Activated CD8-positive, alpha-beta memory T cell treated with anti-CD3 and anti-CD28 coated beads for 1 hour (primary cell): ENCODE measurements at places on chromosomes 16 and 17.

DNA sequence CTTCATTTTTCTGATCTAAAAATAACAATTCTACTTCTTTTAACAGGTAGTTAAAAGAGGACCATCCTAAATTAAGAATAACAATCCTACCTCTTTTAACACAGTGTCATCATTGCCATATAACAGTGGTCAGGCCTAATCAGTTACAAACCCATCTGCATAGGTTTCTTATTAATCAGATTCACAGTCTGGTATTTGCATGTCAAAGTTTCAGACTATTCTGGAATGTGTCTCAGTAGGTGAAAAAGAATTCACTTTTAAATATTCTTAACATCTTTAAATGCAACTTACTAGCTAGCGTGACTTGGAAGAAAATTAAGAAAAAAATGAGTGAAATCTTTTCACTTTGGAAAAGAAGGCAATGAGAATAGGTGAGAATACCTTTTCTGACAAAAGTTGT is 6.8 kb upstream of the KRT12 start:
- no peak for DNase-seq

- no peak for DNase-seq
Observed at GRCh38 chr16:22006636-22007035, 1.3 kb upstream of the MOSMO start.

DNA sequence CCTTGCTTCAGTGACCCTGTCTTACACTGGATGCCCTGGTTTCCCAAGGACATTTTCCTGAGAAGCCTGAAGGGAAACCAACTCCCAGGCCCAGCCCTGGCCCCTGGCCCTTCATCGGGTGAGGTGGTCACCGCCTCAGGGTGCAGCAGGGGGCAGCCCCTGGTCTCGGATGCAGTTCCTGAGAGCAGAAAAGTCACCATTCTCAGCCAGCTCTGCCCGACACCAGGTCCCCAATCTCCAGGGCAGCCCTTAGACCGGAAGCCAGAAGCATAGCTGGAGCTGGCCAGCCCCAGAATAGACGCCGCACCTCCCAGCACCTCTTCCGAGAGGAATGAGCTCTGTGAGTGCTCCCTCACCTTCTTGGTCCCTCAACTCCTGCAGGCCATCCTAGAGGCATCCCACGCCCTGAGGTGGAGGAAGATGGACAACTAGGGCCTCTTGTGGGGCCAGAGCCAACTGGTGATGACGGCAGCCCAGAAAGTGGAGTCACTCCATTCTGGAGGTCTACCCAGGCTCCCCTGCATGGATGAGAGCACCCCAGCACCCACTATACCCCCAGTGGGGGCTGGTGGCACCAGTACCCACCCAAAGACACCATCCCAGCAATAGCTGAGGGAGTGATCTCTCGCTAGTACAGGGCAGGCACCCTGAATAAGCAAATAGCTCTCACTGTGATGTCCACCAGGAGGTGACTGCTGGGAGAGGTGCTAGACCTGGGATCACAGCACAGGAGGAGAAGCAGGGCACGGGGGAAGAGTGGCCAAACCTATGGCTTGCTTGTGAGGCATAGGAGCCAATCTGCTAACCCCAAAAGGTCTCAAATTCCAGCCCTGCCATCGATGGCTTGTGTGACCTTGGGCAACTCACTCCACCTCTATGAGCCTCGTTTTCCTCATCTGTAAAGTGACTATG is 56.2 kb downstream of the TK2 start:
- no peak for DNase-seq

GRCh38 chr16:85148931-85149330 is 36.7 kb upstream of the CIBAR2 start:
- DNase-seq = no peak

- no peak for DNase-seq
Observed at GRCh38 chr16:23448392-23448791, 4.6 kb downstream of the COG7 start.

- DNase-seq = no peak
Observed at GRCh38 chr17:41800601-41801373, 11.0 kb downstream of the P3H4 start.

DNA sequence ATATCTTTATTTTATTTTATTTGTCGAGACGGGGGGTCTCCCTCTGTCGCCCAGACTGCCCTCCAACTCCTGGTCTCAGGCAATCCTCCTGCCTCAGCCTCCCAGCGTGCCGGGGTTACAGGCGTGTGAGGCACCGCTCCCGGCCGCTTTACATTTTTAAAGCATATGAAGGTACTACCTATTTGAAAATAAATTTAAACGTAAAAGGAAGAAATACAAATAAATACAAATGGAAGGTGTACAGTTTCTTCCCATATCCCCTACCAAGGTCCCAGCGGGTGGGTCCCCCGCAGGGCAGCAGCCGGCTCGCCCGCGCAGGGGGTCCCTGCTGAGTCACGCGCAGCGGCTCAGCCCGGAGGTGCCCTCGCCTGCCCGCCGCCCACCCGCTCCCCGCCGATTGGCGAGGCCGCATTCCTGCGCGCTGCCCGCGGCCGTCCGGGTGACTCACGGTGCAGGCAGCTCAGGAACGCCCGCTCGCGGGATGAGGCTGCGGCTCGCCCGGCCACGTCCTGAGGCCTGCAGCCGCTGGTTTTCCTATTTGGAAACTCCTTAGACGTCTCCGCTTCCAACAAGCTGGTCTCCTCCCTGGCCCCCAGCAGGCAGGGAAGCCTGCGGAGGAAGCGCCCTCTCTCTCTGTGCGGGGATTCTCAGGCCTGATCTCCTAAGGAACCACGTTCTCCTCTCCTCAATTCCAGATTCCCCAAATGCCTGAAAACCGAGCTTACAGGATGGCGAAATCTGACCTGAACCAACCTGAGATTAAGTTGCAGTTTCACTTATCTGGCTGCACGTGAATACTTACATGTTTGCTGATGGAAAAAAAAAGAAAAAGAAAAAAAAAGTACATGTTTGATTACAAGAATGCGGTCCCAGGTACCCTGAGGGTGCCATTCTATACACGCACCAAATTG is 54.8 kb upstream of the MAP3K14 start:
- no peak for DNase-seq

DNA sequence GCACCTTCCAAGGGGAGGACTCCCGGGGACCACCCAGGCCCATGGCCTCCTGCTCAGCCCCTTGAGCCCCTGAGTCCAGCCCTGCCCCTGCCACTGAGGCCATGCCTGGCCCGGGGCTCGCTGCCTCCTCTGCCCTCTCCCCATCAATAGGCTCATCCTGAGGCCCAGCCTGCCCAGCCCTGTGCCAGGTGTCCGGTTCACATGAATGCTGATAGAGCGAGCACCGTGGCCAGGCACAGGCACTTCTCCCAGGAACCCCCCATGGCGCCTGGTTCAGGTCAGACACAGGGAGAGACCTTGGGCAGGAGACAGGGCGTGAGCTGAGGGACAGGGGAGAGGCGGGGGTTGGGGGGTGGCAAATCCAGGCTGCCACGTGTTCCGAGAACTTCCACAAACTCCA is 2.8 kb upstream of the PVALEF start:
- no peak for DNase-seq

DNA sequence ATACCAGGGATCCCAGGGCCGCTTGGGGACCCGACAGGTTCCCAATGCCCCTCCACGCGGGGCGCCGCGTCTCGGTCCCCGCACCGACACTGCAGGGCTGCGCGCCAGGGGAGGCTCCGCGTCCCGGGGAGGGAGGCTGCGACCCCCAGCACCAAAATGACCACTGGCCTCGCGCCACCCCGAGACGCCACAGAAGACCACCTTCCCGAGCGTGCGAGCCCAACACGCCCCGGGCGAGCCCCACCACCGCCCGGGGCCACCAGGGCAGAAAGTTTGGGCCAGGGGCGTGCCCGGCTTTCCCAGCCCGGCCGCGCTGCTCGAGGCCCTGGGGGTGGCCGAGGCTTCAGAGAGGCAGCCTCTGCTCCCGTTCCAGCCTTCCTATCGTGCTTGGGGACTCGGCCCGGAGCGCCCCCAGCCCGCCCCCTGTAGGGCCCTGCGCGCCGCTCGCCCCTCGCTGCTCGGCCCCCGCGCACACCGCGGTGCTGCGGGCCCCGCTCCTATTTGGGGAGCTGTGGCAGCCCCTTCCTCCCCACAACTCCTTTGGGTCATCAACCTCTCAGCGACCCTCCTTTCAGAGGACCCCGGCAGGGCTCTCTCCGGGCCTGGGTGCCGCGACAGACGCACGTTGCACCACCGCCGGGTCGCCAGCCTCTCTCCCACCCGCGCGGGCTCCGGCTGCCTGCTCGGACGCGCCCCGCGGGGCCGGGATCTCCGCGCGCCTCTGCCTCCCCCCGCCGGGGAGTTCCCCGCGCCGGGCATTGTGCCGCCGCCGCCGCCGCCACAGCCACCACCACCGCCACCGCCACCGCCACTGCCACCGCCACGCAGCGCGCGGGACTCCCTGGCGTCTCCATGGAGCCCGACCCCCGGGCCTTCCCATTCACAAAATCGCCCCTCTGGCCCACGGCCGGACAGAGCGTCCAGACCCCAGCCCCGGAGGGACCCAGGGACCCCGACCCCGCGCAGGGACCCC is 892 bp downstream of the RBFOX3 start:
- no peak for DNase-seq

- DNase-seq = no peak
Observed at GRCh38 chr16:30954993-30955392, 2.6 kb upstream of the SETD1A start.

- DNase-seq = no peak
Observed at GRCh38 chr17:39538866-39539265, 68.9 kb downstream of the NEUROD2 start.

- DNase-seq = no peak
Observed at GRCh38 chr16:4115209-4115948, 863 bp downstream of the ADCY9 start.

DNA sequence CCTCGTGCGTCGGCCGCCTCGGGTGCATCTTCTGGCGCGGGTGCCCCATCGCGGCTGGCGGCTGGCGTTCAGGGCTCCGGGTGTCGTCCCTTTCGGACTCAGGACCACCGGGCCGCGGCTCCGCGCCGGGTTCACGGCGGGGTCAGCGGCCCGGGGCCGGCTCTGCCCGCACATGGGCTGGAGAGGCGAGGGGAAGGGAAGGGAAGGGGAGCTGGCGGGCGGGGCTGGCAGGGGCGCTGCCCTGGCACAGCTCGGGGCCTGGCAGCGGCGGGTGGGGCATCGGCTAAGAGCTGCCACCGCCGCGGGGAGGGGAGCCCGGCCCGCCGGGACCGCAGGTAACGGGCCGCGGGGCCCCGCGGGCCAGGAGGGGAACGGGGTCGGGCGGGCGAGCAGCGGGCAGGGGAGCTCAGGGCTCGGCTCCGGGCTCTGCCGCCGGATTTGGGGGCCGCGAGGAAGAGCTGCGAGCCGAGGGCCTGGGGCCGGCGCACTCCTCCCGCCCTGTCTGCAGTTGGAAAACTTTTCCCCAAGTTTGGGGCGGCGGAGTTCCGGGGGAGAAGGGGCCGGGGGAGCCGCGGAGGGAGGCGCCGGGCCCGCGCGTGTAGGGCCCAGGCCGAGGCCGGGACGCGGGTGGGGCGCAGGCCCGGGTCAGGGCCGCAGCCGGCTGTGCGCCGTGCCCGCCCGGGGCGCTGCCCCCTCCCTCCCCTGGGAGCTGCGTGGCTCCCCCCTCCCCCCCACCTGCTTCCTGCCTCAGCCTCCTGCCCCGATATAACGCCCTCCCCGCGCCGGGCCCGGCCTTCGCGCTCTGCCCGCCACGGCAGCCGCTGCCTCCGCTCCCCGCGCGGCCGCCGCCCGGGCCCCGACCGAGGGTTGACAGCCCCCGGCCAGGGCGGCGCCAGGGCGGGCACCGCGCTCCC is 646 bp downstream of the HIC1 start:
- DNase-seq = no peak

DNA sequence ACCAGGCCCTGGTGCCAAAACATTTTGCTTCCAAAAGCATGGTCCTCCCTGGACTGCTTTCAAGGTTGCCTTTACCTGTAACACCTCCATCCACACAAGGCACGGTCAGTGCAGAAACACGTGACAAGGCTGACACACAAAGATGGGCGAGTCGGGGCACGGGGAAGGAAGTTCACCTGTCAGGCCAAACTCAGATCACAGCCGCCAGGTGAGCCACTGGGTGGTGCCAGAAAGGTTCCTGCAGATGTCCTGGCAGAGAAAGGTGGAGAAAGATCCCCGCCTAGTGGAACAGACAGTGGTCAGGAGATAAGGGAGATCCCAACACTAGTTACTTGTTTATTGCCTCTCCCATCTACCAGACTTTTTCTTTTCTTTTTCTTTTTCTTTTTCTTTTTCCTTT is 155.3 kb downstream of the AIPL1 start:
- no peak for DNase-seq
